Cardiac fibroblast (primary cell): ENCODE measurements at places on chromosomes 7 and 10.

DNA sequence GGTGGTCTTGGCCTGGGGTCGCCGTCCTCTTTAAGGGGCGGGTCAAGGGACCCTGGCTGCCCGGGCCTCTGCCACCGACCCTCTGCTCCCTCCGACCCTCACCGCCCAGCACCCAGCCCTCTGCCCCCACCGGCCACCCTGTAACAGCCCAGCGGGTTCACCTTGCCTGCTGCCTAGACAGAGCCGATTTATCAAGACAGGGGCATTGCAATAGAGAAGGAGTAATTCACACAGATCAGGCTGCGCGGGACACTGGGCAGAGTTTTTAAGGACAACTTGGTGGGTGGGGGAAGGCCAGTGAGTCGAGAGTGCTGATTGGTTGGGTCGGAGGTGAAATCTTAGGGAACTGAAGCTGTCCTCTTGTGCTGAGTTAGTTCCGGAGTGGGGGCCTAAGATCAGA lies 779 bp upstream of the ADCK2 start:
- DNase-seq, result no peak

- DNase-seq, result peak; percentile 58
Observed at GRCh38 chr7:108461840-108462239, 5.6 kb upstream of the NRCAM start.

GRCh38 chr10:79059859-79060379 lies 8.8 kb upstream of the ZMIZ1 start:
- DNase-seq, result no peak

GRCh38 chr10:108601851-108602250 lies 1321.5 kb downstream of the XPNPEP1 start:
- no peak for DNase-seq

- DNase-seq, result no peak
Observed at GRCh38 chr10:45058992-45059561, 58.4 kb downstream of the ZNF22 start.

DNA sequence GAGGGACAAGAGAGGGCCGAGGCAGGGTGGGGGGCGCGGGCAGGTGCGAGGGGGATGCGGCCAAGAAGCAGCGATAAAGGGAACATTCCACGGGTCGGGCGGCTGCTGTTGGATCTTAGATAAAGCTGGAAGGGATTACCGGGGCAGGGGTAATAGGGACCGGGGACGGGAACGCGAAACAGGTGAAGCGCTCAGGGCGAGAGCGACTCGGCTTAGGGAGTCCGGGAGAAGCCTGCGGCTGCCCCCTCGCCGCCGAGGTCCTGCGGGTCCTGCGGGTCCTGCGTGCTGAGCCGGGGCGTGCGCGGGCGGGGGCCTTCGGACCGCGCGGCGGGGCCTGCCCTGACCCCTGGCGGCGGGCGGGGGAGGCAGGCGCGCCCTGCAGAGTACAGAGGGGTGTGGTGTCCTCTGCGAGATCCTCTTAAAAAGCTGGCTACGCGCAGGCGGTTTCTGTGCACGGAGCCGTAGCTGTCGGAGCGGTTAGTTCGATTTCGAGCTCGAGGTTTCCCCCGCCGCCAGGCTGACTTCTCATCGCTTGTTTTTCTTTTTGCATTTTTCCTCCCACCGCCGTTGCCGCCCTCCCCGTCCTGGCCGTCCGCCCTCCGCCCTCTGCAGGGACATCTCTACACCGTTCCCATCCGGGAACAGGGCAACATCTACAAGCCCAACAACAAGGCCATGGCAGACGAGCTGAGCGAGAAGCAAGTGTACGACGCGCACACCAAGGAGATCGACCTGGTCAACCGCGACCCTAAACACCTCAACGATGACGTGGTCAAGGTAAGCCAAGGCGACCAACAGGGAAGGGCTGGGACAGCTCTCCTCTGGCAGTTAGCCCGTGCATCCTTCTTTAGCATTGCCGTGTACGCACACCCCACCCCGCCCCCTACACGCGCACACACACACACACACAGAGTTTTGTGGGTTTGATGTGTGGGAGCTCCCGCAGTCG lies 1.4 kb downstream of the CAV1 start:
- DNase-seq, result peak; percentile 93

DNA sequence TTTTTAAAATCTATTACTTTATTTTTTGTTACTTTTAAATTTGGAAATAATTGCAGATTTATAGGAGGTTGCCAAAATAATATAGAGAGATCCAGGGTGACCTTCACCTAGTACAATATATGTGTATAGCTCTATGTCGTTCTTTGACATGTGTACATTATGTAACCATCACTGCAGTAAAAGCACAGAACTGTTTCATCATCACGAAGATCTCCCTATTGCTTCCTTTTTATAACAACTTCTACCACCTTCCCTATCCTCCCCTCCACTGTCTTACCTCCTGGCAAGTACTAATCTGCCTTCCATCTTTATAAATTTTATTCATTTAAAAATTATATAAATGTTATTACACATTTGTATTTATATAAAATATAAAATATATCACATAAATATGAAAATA lies 251.0 kb downstream of the AUTS2 start:
- DNase-seq, result no peak

- no peak for DNase-seq
Observed at GRCh38 chr10:82922046-82922445, 1047.1 kb downstream of the NRG3 start.

GRCh38 chr10:101261702-101262101 lies 32.4 kb upstream of the LBX1 start:
- DNase-seq, result no peak

DNA sequence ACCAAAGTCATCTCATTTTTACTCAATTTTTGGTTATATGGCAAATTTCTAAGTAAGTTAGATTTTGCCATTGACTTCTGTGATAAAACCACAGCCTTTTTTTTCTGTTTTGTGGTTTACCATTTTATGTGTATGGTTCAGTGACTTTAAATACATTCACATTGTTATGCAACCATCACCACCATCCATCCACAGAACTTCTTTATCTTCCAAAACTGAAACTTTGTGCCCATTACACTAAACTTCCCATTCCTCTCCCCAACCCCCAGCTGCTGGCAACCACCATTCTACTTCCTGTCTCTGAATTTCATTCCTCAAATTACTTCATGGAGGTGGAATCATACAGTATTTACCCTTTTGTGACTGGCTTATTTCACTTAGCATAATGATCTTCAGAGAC lies 280.4 kb upstream of the TCERG1L start:
- DNase-seq, result no peak

- DNase-seq, result peak; percentile 88
Observed at GRCh38 chr10:70880077-70880534, 8.3 kb downstream of the PCBD1 start.

GRCh38 chr10:50216894-50217293 lies 34.4 kb downstream of the ASAH2 start:
- peak; percentile 63 for DNase-seq

DNA sequence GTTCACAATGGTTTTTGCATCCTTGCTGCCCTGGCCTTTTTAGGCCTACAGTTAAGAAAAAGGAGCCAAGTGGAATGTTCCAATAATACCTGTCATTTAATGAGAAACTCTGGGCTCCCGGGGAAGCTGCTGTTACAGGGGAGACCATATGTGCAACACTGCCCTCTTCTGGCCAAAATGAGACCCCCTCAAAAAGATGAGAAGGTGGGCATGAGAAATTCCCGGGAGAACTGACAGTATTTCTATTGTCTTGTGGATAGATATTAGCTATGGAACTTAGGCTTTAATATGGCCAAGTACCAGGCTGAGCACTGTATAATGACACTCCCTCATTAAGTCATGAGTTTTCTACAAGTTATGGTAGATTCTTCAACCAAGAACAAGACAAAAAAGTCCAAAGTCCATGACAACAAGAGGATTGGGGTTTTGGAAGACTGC lies 99.4 kb downstream of the CCDC3 start:
- peak; percentile 66 for DNase-seq

- no peak for DNase-seq
Observed at GRCh38 chr7:155603205-155603857, 41.1 kb upstream of the RBM33 start.

DNA sequence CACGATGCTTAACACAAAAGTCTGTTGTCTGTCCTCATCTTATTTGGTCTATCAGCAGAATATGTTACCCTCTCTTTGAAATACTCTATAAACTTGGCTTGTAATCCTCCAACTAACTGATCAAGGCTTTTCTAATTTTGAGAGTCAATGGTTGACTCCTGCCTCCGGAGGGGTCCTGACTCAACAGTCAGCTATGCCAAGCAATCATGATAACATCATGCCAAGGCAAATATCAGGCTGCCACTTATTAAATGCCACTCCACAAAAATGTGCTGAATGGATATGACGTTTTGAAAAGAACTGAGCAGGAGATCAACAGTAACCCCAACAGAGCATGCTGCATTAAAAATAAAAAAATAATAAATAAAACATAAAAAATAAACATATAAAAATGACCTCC lies 116.1 kb downstream of the PARD3 start:
- DNase-seq, result peak; percentile 70

DNA sequence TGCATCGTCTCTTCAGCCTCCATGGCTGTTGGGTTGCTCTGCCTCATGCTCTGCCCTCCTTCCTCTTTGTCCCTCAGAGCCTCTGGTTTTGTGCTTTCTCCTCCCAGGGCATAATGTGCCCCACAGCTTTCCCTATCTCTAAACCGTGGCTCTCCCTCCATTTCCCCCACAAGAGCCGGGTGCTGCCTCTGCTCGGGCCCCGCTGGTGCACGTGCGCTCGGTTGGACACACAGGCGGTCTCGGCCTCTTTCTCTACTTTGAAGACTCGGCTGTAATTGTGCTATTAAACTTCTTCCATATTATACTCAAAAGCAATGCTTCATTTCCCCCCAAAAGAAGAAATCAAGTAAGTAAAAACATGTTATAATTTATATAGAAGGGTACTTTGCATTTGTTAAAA lies 109.7 kb upstream of the KLF14 start:
- DNase-seq, result no peak

DNA sequence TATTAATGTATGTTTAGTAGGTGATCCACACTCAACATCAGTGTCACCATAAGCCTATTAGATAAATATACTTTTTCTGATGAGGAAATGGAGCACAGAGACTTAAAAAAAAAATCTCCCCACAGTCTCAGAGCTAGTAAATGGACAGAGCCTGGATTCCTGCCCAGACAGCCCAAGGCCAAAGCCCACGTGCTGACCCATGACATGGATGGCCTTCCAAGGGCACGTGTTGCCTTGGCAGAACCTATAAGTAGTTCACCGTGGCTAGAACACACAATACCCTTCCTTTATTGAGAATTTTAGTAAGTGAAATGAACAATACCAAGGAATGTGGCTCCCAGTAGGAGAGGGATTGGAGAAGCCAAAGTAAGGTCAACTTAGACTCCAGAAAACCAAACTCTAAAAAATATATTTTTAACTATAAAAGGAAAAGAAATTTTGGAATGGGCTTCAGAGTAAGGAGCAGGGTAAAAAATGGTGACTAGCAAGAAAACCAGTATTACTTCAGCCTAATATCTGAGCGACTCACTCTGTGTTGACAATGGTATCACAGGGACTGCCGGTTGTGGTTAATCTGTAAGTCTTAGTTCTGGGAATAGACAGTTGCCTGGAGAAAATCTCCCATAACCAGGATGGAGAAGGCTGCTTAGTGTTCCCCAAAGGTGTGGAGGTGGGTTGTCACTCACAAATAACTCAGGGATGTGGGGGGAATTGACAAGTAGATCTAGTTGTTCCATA lies 223.0 kb downstream of the SORCS1 start:
- DNase-seq, result no peak

DNA sequence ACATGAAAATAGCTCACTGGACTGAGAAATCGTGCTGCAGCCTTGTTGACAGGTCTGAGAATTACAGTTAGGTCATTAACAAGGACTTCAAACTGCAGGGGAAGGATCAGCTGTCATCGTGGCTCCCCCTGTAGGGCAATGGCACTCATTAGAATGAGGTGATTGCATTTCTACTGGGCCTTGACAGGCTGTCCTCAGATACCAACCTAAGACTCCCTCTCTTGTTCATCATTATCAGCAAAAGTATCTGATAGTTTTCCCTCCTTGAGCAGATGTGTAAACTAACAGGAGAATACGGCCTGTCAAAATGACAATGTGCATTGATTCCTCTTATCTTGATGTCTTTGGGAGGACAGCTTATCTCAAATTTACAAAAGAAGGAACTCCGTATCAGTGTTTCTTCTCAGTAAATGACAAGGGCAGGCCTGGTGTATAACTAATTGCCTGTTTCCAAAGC lies 648.5 kb upstream of the LRRN3 start:
- peak; percentile 53 for DNase-seq

GRCh38 chr10:72124989-72125388 lies 36.6 kb upstream of the SPOCK2 start:
- peak; percentile 44 for DNase-seq

DNA sequence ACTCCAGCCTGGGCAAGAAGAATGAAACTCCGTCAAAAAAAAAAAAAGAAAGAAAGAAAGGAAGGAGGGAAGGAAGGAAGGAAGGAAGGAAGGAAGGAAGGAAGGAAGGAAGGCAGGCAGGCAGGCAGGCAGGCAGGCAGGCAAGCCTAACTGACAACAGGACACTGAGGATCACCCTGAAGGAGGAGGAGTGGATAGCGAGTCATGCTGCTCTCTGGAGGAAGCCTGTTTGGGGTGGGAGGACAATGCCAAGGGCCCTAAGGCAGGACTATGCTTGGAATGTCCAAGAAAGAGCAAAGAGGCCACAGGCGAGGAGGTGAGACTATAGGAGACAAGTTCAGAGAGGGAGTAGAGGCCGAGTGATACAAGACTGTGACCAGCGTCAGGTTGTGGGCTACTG lies 107.0 kb upstream of the PARD3 start:
- no peak for DNase-seq

DNA sequence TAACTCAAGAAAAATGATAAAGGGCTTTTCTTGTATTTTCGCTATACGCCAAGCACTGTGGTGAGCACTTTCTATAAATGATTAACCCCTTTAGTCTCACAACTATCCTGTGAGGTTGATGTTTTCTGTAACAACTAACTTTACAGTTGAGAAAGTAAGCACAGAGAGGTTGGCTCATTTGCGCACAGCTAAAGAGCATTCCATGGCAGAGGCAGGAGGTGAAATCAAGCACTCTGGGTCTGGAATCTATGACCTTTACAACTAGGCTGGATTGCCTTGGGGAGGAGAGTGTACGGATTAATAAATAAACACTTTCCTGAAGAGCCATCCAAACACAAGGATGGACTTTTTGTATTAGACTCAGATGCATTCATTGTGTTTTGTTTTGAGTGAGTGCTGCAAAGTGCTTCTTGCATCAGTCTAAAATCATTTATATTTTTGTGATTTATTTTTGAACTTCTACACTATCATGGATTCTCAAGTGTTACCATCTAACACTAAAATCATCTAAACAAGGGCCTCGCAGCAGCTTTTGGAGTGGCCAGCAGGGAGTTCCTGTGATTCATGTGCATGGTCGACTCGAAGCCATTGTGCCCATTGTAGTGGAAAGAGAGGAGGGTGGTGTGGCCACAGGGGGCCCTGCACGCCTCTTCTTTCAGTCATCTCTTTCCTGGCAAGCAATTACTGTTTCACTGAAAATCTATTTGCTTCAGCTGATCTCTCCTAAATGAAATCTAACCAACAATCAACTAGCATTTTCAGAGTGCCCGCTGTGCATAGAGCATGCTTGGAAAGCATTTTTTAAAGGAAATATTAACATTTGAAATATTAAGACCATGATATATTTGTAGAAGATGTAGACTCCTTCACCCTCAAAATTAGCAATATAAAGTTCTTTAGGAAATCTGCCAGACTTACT lies 633.4 kb upstream of the COBL start:
- no peak for DNase-seq

GRCh38 chr7:127862525-127862924 lies 168.7 kb downstream of the LRRC4 start:
- DNase-seq, result no peak
